ENCODE measurements at places on chromosomes 5 and 9.

GRCh38 chr9:38334234-38334633, 58.3 kb upstream of the ALDH1B1 start:
- no peak for DNase-seq

DNA sequence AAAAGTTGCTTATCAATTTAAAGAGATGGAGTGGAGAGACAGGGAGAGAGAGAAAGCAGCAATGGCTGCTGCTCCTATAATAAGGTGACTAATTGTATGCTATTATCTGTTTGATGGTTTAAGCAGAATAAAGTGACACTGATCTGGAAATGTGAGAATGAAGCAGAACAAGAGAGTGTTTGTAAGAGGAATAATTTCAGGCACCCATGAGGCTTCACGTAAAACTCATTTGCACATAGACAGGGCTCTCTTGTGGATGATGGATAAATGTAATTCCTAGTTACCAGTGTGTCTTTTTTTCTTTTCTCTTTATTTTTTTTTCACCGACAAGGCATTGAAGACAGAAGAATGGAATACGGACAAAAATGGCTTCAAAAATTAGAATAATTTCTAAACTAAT, 228.8 kb upstream of the TYRP1 start:
- DNase-seq, result no peak

GRCh38 chr5:50727149-50727496, 60.7 kb downstream of the PARP8 start:
- no peak for DNase-seq

GRCh38 chr9:136520053-136520540, 25.8 kb downstream of the NOTCH1 start:
- no peak for DNase-seq

DNA sequence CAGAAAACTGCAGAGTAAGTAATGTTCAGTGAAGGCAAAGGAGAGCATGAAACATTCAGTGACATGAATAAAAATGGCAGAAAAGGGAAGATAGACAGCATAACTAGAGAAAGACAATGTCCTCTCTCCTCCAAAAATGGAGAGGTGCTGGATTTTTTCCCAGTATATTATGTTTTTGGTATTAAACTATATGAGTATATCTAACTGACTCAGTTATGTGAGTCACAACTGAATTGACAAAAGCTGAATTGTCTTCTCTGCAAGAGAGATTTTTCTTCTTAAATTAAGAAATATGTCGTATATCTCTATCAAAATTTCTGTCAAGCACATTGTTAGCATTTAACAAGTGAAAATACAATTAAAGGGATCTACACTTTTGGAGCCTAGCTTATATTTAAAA, 375.1 kb downstream of the CHSY3 start:
- DNase-seq, result no peak

DNA sequence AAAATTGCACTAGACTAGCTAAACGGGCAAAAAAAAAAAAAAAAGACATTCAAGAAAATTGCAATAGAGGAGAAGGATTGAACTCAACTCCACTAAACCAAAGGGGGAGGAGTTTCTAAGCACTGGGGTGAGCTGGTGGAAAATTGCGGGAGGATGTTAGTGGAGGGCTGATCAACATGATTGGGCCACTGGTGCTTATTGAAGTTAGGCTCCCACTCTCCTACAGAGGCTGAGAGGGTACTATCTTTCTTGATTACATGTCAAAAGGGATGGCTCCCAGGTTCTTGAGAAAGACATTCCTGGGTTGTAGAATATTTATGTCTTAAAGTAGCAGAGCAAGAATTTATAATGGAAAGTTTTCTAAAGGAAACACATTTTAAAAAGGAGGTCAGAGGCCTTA, 38.0 kb downstream of the CAMK4 start:
- DNase-seq, result no peak

DNA sequence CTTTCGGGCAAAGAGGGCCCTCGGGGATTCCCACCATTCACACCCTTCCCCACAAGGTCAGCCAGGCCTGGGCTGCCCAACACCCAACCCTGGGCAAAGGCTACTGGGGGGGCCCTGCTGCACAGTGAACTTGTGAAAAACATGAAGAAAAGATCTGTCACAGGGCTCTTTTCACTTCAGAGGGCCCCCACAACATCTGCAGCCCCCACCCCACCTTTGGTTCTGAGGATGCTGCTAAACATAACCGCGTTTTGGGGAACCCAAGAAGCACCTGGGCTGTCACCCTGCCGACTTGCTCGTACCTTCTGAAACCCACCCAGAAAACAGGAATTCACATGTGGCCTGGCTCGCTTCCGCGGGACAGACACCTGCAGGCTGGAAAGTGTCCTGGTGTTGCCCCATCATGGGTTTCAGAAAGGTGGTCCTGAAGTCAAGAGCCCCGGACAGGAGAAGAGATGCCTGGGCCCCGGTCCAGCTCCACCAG, 29.3 kb downstream of the B4GALT1 start:
- DNase-seq, result peak; percentile 13

DNA sequence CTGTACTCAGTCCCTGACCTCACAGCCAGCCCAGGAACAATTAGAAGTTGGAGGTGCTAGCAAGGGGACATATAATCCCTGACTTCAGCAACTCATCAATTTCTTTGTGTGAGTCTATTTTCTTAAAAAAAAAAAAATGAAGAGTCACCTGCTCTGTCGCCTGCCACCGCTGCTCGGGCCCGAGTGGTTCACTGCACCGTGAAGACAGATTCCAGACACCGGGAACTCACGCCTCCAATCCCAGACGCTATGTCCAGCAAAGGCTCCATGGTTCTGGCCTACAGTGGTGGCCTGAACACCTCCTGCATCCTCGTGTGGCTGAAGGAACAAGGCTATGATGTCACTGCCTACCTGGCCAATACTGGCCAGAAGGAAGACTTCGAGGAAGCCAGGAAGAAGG, 606.6 kb downstream of the PRELID2 start:
- no peak for DNase-seq

DNA sequence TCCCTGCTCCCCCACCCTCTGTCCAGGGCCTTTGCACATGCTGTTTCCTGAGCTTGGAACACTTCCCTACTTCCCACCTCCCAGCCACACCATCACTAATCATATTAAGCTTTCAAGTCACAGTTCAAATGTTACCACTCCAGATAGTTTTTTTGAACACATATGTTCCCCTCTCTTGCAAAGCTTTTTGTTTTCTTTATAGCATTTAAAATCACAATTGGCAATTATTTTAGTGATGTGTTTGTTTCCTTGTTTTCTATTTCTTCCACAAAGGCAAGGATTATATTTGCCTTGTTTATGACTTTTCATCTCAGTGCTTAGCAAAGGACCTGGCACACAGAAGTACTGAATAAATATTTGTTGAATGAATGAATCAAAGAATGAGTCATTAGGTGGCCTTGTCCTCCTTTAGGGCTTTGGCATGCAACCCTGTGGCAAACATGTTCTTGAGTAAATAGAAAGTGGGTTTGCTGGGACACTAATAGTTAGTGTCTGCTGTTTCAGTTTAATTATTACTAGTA, 386.8 kb downstream of the FGF10 start:
- DNase-seq, result no peak

DNA sequence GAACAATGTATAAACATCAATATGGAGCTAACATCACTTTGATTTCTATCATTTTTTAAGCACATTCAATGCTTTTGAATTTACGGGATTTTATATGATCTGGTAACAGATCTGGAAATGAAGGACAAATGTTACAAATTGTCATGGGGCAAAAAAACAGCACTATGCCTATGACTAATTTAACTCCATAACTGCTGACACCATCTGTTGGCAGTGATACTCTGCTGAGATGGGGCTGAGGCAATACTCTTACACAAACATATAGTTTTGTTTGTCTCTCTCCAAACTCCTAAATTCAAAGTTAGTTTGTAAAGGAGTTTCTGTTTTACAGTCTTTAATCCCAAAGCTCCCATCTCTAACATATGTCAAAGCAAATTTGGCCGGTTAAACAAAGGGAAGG, 132.5 kb upstream of the FER start:
- no peak for DNase-seq

DNA sequence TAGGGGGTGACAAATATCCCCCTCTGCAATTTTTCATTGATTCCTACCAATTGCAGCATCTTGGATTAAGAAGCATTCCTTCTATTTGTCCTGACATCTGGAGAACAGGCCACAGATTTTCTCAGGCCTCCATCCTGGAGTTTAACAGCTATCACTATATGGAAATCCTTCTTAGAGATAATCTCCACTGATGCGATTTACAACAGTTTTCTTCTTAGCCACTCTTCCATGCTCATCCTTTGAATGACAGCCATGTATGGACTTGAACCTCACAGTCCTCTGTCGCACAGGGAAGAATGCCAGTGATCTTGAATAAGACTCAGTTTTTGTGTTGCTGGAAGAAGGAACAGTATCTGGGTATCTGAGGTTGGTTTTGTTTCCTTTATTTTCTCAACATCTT, 73.2 kb downstream of the PGM5 start:
- no peak for DNase-seq

GRCh38 chr5:6753851-6754250, 40.6 kb downstream of the TENT4A start:
- DNase-seq, result peak; percentile 57

DNA sequence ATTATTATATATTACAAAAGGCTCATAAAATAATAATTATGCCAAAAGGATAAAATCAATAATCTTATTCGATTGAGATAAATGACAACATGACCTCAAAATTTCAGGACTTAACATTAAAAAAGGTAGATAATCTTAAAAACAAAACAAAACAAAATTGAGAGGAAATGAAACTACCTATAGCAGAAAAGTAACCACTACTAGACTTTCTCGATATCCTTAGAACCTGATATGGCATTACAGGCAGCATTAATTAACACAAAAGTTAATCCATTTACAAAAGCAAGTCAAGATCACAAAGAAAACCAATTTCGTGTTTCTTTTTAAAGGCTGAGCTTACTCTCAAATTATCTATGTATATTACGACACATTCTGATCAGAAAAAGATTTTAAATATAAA, 29.9 kb downstream of the TMEM161B start:
- DNase-seq, result no peak

GRCh38 chr5:107672211-107673038, 1.7 kb upstream of the EFNA5 start:
- peak; percentile 87 for DNase-seq

GRCh38 chr9:113617550-113617949, 154.0 kb downstream of the RGS3 start:
- no peak for DNase-seq

DNA sequence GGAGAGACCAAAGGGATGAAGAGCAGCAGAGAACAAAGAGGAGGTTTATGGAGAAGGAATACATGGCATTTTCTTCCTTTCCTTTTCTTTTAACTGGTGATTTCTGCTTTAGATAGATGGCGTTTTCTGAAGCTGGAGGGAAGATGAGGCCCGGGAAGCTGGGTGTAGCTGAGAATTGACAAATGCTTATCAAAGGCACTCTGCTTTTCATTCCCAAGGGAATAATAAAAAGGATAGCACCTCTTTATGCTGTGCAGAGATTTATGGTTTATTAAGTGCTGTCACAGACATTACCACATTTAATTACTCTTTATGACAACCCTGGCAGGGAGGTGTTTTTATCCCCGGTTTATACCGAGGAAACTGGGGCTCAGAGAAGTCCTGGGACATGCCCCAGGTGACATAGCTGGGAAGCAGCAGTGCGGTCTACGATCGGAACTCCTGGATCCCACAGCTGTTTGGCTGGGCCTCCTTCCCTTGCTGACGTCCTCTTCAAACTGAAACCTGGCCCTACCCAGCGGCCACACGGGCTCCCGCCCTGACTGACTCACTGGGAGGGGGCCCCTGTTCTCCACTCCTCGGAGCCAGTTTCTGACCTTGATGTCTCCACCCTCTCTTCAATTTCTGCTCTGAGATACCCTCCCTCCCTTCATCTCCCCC, 8.2 kb upstream of the EPB41L4B start:
- DNase-seq, result peak; percentile 56

- no peak for DNase-seq
These were observed 2.4 kb downstream of the MACIR start for GRCh38 chr5:103260951-103261350.

- DNase-seq, result no peak
These were observed 142.1 kb upstream of the CCDC152 start for GRCh38 chr5:42614509-42614908.

- no peak for DNase-seq
These were observed 52.1 kb upstream of the WWC1 start for GRCh38 chr5:168239325-168239724.

DNA sequence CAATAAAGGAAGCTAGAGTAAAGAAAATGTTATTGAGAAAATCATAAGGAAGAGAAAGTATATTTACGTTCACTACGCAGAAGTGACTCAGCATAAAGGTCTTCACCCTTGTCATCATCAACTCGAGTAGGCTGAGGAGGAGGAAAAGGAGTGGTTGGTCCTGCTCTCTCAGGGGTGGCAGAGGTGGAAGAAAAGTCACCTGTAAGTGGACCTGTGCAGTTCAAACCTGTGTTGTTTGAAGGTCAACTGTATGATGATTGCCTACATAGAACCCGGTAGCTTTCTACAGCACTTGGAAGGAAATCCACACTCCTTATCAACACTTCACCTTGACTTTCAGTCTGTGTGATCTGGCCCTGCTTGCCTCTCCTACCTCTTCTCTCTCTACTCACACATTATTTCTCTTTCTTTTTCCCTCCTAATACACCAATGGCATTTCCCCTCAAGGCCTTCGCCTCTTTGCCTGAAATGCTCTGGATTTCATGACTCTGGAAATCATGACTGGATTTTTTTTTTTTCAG, 109.3 kb upstream of the CPEB4 start:
- DNase-seq, result no peak

DNA sequence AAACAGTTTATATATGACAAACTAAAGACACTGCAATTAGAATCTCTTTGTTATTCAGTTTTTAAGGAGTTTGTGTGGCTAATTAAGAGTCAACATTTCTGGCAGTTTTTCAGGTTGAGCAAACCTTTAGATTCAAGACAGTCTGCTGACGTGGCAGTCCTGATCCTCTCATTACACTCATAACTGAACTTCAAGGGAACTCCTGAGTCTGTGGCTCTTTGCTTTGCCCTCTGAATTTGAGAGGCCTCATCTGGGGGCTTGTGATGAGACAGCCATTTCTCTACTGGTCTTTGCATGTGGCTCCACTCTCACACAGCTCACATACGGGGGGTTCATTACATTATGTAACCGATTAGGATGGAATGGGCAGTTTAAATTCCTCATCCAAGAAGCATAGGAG, 182.9 kb upstream of the MEF2C start:
- DNase-seq, result no peak

- no peak for DNase-seq
These were observed 4.7 kb downstream of the SPTAN1 start for GRCh38 chr9:128556926-128557634.

GRCh38 chr5:56346741-56347535, 113.8 kb upstream of the ANKRD55 start:
- no peak for DNase-seq

DNA sequence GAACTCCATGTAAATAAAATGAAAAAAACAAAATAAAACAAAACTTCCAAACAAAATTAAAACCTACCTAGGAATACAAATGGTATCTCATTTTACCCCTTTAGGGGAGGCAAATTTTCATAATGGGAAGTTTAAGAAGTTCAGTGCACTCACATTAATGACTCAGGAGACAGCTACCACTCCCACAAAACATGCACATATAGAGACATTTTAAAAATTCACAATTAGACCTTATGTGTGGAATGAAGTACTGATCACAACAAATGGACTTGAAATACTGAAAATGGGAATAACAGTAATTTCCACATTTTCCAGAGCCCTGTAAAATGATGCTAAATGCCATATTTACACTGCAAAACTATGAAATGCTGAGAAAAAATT, 91.8 kb downstream of the FANCC start:
- DNase-seq, result no peak

All from tibial artery (tissue), 4 donors.